ENCODE measurements at places on chromosomes 3 and 15.

DNA sequence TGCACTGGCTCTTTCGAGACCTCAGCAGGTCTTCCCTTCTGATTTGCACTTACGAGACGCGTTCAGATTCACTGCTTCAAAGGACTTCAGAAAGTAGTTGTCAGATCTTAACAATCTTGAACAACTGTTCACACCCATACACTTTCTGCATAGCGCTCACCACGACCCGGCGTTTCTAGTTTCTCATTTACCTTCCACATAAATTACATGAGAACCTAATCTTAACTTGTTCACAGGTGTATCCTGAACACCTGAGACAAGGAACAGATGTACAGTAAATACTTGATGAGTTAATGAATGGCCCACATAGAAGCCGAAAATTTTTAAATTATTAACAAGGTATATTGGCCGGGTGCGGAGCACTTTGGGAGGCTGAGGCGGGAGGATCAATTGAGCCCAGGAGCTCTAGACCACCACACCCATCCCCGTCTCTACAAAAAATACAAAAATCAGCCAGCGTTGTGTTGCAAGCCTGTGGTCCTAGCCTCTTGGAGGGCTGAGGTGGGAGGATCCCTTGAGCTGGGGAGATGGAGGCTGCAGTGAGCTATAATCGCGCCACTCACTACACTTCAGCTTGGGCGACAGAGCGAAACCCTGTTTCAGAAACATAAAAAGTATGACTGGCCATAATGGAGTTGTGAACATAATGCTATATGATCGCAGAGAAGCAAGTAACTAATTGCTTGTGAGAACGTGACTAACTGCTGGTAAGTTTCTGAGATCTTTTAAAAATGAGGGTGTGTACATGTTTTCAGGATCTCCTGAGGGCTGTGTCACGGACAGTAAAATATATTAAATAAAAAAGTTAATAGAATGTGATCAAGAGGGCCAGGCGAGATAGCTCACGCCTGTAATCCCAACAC, 984 bp upstream of the SMARCC1 start:
- ATAC-seq: no peak

DNA sequence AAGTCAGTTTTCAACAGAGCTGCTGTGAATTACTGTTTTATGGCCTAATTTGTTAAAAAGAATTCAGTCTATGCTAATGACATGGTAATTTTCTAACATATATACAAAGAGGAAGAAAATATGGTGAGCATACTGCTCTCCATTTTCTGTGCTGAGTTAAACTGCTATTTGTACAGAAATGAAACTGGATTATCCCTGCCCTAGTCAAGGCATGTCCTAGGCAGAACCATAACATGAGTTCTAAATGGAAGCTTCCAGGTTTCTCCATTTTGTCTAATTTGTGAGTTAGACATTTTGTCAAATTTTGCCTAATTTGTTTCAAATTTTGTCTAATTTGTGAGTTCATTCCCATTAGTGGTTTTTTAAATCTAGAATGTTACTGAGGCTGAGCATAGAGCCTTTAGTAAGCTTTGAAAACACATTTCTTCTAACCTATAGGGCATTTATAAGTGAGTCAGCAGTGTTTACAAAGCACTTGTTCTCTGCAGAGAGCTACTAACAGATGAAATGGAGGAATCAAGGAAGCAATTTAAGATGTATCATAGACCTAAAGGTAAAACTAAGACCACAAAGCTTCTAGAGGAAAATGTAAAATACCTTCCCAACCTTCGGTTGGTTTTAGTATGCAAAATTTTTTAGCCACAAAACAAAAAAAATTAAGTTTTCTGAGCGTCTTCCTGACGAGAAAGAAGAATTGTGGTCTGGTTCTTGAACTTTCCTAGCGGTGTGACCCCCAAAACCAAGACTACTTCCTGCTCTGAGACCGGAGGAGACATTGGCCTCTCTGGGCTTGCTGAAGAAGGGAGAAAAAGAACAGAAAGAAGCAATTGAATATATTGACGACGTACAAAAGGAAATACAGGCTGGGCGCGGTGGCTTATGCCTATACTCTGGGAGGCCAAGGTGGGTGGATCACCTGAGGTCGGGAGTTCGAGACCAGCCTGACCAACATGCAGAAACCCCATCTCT, 9.8 kb downstream of the P2RY14 start:
- no peak for ATAC-seq

DNA sequence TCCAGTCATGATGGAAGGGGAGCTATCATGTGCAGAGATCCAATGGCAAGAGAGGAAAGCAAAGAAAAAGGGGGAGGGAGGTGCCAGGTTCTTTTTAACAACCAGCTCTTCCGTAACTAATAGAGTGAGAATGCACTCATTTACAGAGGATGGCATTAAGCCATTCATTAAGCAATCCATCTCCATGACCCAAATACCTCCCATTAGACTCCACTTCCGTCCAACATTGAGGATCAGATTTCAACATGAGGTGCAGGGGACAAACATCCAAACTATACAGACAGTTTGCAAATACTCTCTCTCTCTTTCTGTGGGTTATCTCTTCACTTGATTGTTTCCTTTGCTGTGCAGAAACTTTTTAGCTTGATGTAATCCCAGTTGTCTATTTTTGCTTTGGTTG, 21.2 kb downstream of the ZDHHC23 start:
- no peak for ATAC-seq

DNA sequence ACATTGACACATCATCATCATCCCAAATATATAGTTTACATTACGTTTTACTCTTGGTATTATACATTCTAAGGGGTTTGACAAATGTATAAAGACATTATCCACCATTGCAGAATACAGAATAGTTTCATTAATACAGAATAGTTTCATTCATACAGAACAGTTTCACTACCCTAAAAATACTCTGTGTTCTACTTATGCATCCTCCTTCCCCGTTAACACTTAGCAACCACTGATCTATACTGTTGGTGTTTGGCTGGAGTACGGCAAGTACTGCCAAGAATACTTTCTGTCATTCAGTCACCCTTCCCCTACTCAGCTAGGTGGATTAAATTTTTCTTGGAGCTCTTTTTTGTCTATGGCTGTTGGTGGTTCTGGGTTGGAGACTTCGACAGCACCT, 33.4 kb downstream of the LEKR1 start:
- ATAC-seq: no peak

DNA sequence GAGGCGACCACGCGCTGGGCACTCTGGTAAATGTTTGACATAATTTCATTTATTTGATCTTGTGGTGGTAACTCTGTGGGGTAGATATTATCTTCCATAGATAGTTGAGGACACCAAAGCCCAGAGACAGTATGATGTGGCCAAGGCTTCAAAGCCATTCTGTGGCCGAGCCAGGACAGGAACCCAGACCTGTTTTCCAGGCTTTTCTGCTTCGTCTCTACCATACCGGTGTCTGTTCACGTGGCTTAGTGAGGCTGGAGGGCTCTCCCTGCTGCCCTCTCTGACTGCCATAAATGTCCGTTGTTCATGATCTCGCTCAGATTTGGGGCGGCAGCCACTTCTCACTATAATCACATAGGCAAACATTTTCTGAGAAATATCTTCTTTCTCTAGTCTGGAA, 134.7 kb downstream of the PEX5L start:
- ATAC-seq: no peak

DNA sequence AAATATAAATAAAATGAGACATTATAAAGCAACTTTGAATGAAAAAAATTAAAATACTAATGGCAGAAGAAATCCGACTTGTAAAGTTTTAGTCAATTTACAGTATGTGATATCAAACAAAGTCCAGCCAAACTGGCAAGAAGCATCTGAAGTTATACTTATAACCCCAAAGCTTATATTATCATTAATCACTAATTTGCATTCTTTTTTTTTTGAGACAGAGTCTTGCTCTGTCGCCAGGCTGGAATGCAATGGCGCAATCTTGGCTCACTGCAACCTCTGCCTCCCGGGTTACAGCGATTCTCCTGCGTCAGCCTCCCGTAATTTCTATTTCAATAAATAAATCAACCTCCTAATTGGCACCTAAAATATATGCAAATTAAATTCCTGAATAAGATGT, 80.1 kb downstream of the AQR start:
- ATAC-seq: no peak

GRCh38 chr15:91992945-91993344, 139.4 kb downstream of the SLCO3A1 start:
- ATAC-seq: no peak

DNA sequence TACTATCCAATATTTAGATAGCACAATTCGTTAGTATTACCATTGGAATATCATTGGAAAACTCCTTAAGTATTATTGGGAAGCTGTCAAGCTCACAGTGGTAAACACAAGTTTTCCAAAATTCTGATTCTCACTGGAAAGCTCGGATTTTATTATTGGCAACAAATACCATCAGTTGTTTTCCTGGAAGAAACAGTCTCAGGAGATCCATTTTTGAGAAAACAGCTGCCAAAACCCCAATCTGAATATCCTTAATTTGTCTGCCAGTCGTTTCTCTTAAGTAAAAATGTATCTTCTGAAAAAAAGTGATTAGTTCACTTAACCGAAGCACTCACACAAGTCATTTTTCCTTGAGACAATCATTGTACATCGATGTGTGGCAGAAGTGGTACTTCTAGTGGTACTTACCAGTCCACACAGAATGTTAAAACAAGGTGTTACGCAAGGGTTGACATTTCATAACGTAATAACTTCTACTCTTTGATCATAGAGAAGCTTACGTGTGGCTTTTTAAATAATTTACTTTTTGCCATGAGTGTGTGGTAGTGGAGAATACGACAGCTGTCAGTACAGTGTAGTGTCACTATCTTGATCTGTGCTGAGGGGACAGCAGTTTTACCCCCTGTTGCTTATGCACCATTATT, 74.9 kb downstream of the FAM43A start:
- no peak for ATAC-seq

- ATAC-seq: no peak
Observed at GRCh38 chr3:100869787-100870186, 123.4 kb downstream of the ABI3BP start.

GRCh38 chr3:54273791-54274190, 151.4 kb downstream of the CACNA2D3 start:
- no peak for ATAC-seq

- no peak for ATAC-seq
Observed at GRCh38 chr3:119330181-119330580, 36.0 kb downstream of the ARHGAP31 start.

DNA sequence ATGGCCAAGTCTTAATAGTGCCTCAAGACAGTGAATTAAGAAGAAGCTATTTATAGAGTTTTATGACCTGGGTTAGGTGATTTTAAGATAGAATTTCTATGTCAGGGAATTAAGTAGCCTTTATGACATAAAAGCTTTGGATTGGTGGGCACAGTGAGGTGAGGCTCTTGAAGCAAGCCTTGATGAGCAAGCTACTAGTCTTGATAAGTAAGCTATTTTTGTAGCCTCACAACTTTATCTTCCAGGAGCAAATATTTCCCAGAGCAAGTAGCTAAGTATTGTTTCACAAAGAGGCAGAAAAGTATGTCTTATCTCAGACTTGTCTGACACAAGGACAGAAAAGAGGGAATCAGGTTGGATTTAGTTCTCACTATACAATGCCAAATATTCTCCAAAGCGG, 491.7 kb upstream of the RASGRP1 start:
- no peak for ATAC-seq

- no peak for ATAC-seq
Observed at GRCh38 chr3:148532326-148532725, 165.4 kb upstream of the AGTR1 start.

GRCh38 chr3:106288781-106289180, 420.0 kb upstream of the CBLB start:
- no peak for ATAC-seq

GRCh38 chr3:131925571-131925970, 109.2 kb downstream of the CPNE4 start:
- ATAC-seq: no peak

GRCh38 chr3:175398676-175399075, 539.5 kb downstream of the NAALADL2 start:
- no peak for ATAC-seq

DNA sequence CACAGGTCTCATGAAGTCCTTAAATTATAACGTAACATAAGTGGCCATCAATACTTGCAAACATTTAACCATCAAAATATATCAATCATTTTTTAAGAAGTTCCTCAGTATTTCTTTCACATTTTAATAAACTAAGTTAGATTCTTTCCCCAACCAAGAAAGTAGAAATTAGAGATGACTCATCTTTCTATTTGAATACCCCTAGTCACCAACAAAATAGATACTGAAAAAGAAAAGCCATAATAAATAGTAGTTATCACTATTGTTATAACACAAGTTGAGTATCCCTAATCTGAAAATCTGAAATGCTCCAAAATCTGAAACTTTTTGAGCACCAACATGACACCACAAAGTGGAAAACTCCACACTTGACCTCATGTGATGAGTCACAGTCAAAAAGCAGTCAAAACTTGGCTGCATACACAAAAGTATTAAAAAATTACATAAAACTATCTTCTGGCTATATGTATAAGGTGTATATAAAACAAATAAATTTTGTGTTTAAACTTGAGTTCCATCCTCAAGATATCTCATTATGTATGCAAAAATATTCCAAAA, 3.7 kb downstream of the SHQ1 start:
- no peak for ATAC-seq

GRCh38 chr15:32910839-32911238, 193.0 kb downstream of the GREM1 start:
- no peak for ATAC-seq

DNA sequence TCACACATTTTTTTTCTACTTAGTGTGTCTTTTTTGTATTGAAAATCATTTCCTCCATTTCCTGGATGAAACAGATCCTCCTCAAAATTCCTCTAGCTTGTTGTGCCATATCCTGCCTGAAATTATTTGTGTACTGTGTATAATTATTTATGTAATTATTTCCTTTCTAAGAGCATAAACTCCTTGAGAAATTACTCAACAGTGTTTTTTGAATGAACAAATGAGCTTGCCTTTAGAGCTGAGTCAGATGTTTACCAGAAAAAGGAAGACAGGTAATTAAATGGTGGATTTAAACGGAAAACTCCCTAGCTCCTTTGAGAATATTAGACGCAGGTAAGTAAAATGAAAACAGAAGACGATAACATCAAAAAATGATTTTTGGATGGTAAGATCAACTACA, 13.2 kb upstream of the SECISBP2L start:
- no peak for ATAC-seq

GRCh38 chr3:184291738-184292445, 7.1 kb upstream of the PSMD2 start:
- ATAC-seq: no peak

GRCh38 chr3:138434276-138434874, at the start of gene ESYT3:
Gene ESYT3, plus strand, starts transcription at chr3:138434616. Its CDS starts 183 bp downstream, at chr3:138434799.
- peak; percentile 95 for ATAC-seq

GRCh38 chr3:66618066-66618465, 117.2 kb upstream of the LRIG1 start:
- no peak for ATAC-seq

DNA sequence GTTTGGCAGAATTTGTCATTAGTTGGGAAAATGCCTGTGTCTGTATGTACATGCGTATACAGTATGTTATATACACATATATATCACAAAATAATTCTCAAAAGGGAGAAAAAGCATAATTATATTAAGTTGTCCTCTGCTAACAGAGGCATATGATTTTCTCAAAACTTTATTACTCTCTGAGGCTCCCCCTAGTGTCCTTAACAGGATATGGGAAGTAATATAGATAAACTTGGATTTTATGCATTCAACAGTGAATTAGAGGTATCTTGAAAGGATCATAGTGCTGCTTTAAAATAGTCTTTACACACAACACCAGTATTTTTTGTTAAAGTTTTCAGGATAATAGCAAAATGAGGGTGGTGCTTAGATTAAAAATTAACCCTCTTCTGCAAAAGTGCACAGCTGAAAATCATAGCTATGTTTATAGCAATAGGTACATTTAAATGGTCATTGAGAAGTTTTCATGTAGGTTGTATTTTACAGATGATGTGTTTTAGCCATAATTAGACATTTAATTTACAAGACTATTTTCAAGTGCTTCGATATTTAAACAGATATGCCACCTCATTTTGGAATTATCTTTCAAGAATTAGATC, 454.0 kb upstream of the ROBO2 start:
- ATAC-seq: peak; percentile 62

Measured in SK-N-SH treated with all-trans-retinoic acid at 6 μM for 48 hours (cell line).